ENCODE measurements at places on chromosomes 1 and 21.

DNA sequence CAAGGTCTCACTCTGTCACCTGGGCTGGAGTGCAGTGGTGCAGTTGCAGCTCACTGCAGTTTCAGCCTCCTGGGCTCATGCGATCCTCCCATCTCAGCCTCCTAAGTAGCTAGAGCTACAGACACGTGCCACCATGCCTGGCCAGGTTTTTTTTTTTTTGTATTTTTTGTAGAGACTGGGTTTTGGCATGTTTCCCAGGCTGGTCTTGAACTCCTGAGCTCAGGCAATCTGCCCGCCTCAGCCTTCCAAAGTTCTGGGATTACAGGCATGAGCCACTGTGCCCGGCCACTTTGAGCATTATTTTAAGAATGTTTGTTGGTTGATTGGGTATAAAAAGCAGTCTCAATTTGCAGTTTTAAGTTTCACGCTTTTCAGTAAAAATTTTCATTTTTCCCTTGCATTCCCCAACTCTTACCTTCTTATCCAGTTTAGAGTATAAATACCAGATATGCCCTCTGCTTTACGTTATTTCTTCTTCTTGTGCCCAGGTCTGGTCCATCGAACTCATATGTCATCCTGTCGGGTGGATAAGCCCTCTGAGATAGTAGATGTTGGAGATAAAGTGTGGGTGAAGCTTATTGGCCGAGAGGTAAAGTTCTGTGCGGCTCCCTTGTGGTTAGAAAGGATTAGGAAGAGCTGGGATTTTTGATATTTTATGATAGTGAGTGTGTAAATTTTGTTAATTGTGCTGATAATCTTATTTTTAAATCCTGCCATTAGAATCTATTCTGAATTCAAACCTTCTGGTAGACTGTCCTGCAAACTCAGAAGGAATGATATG is 36.0 kb downstream of the FABP3 start:
- no peak for DNase-seq

DNA sequence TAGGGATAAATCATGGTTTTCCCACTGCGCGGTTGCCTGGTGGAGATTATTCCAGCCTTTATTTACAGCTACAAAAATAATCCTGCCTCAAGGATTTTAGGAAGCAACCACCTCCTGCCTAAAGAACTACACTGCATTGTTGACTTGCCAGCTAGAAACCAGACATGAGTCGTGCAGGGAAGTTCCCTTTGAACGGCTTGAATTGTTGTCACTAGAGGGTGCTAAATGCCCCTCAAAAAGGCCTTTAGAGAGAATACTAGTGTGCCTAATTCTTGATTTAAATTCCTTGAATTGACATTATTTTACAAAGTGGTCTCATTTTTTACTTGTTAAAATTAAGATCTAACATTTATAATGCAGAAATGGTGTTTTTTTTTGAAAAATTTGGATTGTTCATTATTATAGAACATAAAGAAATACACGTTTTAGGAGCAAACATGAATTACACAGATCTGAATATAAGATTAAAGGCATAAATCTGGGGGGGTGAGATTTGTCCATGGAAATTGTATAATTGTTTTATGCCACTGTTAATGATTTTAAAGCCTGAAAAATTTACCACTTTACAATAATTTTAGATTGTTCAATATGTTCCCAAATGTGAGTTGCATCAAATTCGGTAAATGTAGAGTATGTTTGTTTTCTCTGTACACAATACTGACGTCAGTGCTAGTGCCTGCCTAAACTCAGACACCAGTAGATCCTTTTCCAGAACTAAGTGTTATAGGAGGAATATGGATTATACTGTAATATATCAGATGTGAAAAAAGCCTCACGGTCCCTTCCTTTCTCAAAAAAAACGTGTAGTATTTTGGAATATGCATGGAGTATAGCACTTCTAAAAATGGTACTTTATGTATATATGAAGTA is 7.6 kb upstream of the ERG start:
- peak; percentile 29 for DNase-seq

DNA sequence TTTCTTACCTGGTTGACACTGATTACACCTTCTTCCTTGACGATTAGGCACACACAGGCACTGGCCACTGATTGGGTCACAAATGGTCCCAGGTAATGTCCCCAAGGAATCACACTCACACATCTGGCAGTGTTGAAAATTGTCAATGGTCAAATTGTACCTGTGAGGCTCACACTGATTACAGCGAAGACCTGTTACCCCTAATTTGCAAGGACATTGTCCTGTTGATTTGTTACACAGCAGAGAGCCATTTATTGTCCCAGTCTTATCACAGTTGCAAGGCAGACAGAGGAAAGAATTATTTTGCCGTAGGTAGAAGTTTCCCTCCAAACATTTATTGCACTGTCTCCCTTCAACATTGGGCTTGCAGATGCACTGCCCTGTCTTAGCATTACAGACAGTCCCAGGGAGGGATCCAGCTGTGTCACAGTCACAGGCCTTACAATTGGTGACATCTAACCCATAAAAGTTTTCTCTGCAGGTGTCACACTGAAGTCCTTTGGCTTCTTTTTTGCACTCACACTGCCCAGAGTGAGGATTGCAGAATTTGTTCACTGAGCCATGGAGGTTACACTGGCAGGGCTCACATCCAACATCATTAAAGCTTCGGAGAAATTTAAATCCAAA is 176.6 kb downstream of the USH2A start:
- DNase-seq: no peak

GRCh38 chr21:32186804-32187203 is 92.0 kb downstream of the MIS18A start:
- DNase-seq: no peak

- DNase-seq: no peak
Observed at GRCh38 chr21:26210614-26211013, 40.0 kb upstream of the APP start.

GRCh38 chr1:158191299-158191698 is 10.6 kb downstream of the CD1D start:
- no peak for DNase-seq

DNA sequence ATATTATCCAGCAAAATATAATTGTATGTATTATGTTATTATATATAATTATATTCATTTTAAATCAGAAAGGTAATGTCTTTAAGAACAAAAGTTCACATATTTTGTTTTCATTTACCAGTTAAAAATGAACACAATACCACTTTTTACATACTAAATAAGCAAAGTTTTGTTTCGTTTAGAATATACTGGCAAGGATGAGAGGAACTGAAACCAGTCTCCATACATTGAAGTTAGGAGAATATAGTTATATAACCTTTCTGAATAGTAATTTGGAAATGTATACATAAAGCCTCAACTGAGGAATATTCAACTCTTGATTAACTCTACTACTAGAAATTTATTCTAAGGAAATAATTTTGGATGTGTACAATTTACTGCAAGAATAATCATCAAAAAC is 110.5 kb downstream of the ZNF644 start:
- no peak for DNase-seq

- no peak for DNase-seq
Observed at GRCh38 chr1:228979774-228980173, 244.5 kb downstream of the RHOU start.

DNA sequence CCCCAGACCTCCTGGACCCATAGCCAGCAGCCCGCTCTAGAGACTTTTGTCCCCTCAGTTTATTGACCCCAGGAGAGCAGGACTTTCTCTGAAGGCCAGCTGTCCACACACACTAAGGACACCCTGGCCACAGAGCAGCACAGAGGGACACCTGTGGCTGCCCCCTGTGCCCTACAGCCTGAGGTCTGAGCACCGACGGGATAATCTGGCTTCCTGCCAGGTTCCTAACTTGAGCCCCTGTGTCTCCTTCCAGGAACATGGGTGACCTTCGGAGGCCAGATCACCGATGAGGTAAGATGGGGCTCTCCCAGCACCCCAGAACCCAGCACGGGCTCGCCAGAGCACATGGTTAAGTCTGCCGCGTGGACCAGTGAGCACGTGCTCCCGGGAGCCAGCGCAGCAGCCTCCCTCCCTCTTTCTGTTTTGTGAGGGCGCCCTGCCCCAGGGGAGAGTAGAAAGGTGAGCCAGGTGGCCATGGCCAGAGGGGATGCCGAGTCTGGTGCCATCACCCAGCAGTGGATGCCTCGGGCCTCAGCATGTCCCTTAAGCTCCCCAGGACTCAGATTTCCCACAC is 27.9 kb downstream of the KCNAB2 start:
- DNase-seq: no peak

All from NCI-H2107 (cell line).